ENCODE measurements at places on chromosomes 4 and X.

- DNase-seq, result no peak
Measured at GRCh38 chrX:44568196-44568595, 25.5 kb upstream of the FUNDC1 start.

GRCh38 chr4:103405415-103405814, 207.3 kb upstream of the CENPE start:
- no peak for DNase-seq

DNA sequence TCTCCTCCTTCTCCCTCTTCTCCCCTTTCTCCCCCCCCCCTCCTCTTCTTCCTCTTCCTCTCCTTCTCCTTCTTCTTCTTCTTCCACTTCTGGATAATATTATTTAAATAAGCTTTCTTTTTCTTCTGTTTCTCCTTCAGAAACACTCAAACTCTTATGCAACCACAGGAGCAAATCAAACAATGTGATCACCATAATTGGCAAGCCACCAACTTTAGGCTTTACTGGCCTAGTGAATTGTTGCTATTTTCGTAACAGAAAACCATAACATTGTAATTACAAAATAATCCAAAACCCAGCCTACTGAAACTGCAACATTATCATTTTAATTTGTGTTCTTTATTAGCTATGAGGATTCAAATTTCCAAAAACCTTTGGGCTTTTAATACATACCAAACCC, 14.3 kb downstream of the DCAF8L1 start:
- no peak for DNase-seq

GRCh38 chr4:8048856-8049676, 109.4 kb upstream of the AFAP1 start:
- no peak for DNase-seq

GRCh38 chr4:19304028-19304427, 947.7 kb upstream of the SLIT2 start:
- no peak for DNase-seq

- DNase-seq, result no peak
Measured at GRCh38 chr4:166481739-166482138, 608.7 kb downstream of the TLL1 start.

DNA sequence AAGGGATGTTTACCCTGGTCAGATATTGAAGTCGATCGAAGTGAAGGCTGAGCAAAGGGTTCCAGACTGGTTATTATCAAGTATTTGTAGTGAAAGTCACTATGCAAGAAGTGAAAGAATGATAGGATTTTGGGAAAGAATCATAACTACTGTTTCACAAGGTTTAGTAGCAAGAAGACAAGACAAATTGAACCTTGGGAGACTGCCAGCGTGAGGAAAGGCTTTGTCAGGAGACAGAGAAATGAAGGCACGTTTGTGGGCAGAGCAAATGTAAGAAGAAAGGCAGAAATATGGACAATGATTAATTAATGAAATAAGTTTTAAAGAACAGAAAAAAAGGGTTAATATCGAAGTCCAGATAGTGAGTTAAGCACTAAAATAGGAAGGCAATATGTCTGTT, 456.8 kb downstream of the TRIML1 start:
- no peak for DNase-seq

DNA sequence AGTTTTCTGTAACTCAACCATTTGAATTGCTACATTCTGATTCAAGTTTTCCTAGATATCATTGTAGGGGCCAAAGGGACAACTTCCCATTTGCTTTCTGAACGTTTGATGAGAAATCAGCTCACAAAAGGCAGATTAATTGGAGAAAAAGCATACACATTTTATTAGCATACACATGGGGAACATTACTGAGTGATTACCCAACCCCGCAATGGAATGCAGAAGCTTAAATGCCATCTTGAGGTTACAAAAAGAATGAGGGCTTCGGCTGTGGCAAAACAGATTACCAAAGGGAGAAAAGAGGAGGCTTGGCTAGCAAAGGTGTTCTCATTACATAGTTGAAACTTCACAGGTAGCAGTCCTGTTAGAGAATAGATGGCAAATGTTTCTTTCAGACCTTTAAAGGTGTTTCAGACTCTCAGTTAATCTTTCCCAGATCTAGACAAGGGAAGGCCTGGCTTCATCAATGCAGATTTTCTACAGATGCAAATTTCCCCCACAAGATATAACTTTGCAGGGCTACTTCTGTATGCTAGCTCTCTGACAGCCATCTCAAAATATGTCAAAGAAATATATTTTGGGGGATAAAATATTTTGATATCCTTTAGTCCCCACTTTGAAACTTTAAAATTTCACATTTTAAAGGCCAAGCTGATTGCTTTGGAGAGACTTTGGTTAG, 26.5 kb upstream of the HERC6 start:
- DNase-seq, result no peak

GRCh38 chrX:130937101-130937500, 34.1 kb upstream of the ENOX2 start:
- DNase-seq, result no peak

- DNase-seq, result no peak
Measured at GRCh38 chrX:13697455-13697854, 8.5 kb downstream of the RAB9A start.

All from stimulated activated CD8-positive, alpha-beta memory T cell treated with anti-CD3 and anti-CD28 coated beads, Interleukin-15, amount 100 ng/mL, for 24 hours (primary cell).